ENCODE measurements at places on chromosomes 5 and 9. TPM values are rescaled to one million over a fixed set of nuclear protein-coding genes. Genes with fewer than 3 reads are reported as not detected.

Gene C9orf153
- total RNA-seq = under 0.01 TPM

Gene CCNJL
- total RNA-seq = 4.9 TPM

Gene CCL28
- total RNA-seq = 4.2 TPM

Gene ADAMTSL2
- total RNA-seq = 0.57 TPM

Gene DRD1
- total RNA-seq = 0.44 TPM

Gene GRAMD2B
- total RNA-seq = 12.7 TPM

Gene S100Z
- 0.14 TPM for total RNA-seq
